Natural killer cell (primary cell): ENCODE measurements at places on chromosomes 7 and 10.
A peak's percentile ranks its signal among the peaks of the same experiment; 100 is the strongest.

- H3K27ac ChIP-seq = no peak overlapping the region
- DNase-seq = no peak
- no peak overlapping the region for H3K4me3 ChIP-seq
- H3K27me3 ChIP-seq = no peaks in the 10 kb centered on the region
Observed at GRCh38 chr10:72323108-72323749, 31.5 kb downstream of the DNAJB12 start.

- H3K27me3 ChIP-seq = peaks cover 14% of the 10 kb centered on the region
- DNase-seq = peak; percentile 31
- peaks cover 12% of the 10 kb centered on the region for H3K4me1 ChIP-seq
- H3K36me3 ChIP-seq = no peaks in the 10 kb centered on the region
Observed at GRCh38 chr7:12570534-12571461, at the start of gene SCIN. SCIN (plus strand) TSS chr7:12570720; CDS start chr7:12570787, 67 bp downstream.

DNA sequence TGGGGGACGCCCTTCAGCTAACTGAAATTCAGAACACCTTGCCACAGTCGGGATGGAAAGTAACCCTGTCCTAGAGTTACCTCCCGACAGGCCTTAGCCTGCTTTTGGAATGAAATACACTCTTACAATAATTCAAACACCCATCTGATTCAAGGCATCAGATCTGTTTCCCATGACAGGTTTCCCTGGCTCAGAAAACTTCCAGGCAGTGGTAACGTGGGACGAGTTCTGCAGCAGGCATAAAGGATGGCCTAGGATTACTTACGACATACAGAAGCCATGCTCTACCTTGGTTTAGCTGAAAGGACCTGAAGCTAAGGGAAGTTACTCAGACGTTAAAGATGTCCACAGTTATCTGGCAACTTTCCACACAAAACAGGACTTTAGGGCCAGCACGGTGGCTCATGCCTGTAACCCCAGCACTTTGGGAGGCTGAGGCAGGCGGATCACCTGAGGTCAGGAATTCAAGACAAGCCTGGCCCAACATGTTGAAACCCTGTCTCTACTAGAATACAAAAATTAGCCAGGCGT is 5.0 kb downstream of the PAXIP1 start:
- no peak for DNase-seq
- no peak overlapping the region for H3K4me3 ChIP-seq

- DNase-seq = no peak
- no peak overlapping the region for H3K4me3 ChIP-seq
- H3K36me3 ChIP-seq = no peaks in the 10 kb centered on the region
Observed at GRCh38 chr10:1643908-1644179, 93.5 kb downstream of the ADARB2 start.

DNA sequence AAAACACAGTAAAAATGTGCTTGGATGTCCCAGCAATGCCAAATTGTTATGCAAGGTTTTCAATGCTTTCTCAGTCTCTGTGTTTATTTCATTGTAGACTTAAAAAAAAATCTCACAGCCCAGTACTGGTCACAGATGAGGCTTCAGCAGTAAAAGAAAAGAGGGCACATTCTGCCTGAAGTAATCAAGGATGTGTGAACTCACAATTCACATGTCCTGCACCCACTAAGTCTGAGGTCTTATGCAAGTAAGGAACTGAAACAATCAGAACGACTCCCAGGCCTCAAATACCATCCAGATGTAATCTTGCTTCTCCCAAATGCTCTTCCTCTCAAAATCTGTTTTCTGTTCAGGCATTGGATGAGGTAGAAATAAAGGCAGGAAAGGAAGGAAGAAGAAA is 33.7 kb downstream of the ADRB1 start:
- H3K27ac ChIP-seq = no peak overlapping the region
- no peaks in the 10 kb centered on the region for H3K36me3 ChIP-seq
- no peak overlapping the region for H3K4me3 ChIP-seq
- peaks cover 17% of the 10 kb centered on the region for H3K4me1 ChIP-seq
- DNase-seq = no peak

GRCh38 chr7:69799048-69799697 is 200.9 kb downstream of the AUTS2 start:
- no peak for DNase-seq
- H3K27ac ChIP-seq = no peak overlapping the region
- H3K36me3 ChIP-seq = no peaks in the 10 kb centered on the region
- no peak overlapping the region for H3K4me3 ChIP-seq

DNA sequence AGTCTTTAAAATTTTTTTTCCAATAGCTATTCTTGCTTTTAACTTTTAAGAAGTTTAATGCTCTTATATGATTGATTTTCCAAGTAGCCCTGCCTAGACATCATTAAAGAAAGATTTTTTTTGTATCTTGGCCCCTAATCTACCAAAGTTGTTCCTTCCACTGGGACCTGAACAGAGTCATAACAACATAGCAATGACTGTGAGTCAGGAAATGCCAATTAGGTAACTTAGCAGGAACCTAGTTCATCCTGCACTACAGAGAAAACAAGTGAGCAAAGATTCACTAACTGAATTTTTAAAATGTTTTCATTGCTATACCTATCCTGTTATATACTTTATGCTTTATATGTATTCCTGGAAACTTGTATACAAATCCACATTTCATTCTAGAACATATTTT is 284.7 kb downstream of the BICC1 start:
- no peaks in the 10 kb centered on the region for H3K27me3 ChIP-seq
- no peaks in the 10 kb centered on the region for H3K4me1 ChIP-seq
- no peak overlapping the region for H3K4me3 ChIP-seq

DNA sequence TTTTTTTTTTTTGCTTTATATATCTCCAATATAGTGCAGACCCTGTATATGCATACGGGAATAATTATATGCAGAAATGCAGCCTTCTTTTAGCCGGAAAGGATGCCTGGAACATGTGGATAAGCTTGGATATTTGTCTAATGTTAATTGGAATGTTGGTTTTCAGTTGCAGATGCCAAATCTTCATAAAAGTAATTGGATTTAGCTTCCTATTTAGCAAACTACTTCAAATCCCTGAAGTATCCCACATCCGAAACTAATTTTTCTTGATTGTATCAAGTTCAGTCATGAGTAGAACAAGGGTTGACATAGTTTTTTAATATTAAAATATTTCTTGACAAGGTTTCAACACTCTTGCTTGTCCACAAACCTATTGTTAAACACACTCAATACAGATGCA is 281.7 kb downstream of the BBS9 start:
- no peak overlapping the region for H3K27ac ChIP-seq
- H3K36me3 ChIP-seq = no peaks in the 10 kb centered on the region
- no peaks in the 10 kb centered on the region for H3K4me1 ChIP-seq
- H3K4me3 ChIP-seq = no peak overlapping the region
- no peak for DNase-seq

DNA sequence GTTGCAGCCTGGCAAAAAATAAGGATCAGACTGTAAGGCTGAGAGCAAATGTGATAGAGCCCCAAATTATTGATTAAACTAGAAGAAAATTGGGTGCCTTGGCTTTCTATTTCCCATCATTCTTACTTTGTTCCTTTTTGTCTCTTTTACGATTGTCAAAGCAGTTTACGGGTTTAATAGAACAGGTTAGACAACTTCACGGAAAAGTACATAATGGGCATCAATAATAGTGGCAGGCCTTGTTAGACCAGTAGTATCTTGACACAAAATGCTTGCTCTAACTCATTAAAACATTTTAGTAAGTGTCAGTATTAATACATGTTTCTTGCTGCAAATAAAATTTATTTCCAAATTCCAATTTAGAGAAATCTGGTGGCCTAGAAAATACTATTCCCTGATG is 14.5 kb upstream of the GGCT start:
- H3K27ac ChIP-seq = no peak overlapping the region
- no peaks in the 10 kb centered on the region for H3K36me3 ChIP-seq
- no peak overlapping the region for H3K4me3 ChIP-seq

GRCh38 chr10:70433581-70434280 is 7.8 kb downstream of the NODAL start:
- H3K4me1 ChIP-seq = peaks cover 11% of the 10 kb centered on the region
- H3K27me3 ChIP-seq = no peaks in the 10 kb centered on the region
- H3K27ac ChIP-seq = no peak overlapping the region
- H3K36me3 ChIP-seq = peaks cover 7% of the 10 kb centered on the region
- no peak for DNase-seq
- H3K4me3 ChIP-seq = no peak overlapping the region

GRCh38 chr10:49751636-49752510 is 10.2 kb downstream of the OGDHL start:
- no peak overlapping the region for H3K4me3 ChIP-seq
- H3K27me3 ChIP-seq = no peaks in the 10 kb centered on the region
- no peaks in the 10 kb centered on the region for H3K36me3 ChIP-seq
- no peaks in the 10 kb centered on the region for H3K4me1 ChIP-seq
- no peak for DNase-seq

- no peaks in the 10 kb centered on the region for H3K27me3 ChIP-seq
- no peak overlapping the region for H3K27ac ChIP-seq
- DNase-seq = no peak
- H3K36me3 ChIP-seq = peaks cover 52% of the 10 kb centered on the region
Observed at GRCh38 chr10:114859222-114859621, 37.6 kb downstream of the FHIP2A start.

DNA sequence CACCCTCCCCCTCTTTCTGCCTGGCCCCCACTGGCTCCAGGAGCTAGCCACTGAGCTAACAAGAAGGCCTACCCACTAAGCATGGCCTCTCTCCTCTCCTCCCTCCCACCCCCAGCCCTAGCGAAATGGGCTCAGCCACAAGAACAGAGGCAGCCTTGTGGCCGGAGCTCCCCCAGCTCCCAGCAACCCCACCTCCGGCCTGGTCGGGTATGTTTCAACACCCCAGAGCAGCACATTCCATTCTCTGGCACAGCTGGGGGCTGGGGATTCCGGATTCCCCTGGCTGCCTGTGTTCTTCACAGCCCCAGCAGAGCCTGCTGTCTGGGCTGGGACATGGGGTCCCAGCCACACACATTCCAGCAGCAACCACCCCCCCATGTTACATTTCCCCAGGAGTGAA is 9.0 kb downstream of the SFRP5 start:
- H3K4me1 ChIP-seq = no peaks in the 10 kb centered on the region
- no peak overlapping the region for H3K27ac ChIP-seq
- peaks cover 39% of the 10 kb centered on the region for H3K36me3 ChIP-seq
- DNase-seq = no peak
- no peak overlapping the region for H3K4me3 ChIP-seq

DNA sequence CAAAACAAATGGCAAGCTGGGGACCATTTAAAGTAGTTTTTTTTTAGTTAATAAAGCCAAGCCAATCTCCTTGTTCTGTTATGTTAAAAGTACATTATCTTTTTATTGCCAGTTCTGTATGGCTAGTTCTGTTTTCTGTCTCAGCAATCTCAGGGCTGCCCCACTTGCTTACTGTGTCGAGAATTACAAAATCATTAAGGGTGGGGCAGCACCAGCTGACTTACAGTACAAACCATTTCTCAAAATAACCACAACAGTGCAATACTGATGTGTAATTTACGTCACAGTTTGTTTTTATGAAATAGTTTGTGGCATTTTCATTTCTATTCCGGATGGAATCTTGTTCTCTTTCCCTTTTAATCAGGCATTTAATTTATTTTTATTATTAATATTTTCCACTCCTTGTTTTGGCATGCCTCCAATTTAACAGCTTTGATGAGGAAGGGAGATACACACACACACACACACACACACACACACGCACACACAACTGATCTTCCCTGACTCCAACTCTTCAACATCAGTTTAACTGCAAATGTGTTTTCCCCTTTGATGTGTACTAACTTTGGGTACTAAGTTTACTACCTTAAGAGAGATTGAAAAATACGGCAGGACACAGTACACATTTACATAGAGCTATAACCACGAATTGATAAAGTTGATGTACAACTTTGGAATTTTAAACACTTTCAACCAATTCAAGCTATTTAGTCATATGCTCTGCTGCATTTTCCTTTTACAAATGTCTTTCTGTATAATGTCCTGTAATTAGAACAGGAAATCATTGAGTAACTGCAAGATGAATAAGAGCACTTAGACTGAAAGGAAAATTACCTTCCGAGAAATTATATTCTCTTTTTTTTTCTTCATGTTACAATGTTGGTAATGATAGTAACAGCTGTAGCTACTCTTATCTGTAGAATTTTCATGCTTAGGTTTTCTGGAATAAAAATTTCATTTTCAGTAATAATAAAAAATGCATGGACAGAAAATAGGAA is 91.5 kb downstream of the ARID5B start:
- peak overlapping the region; percentile 14 for H3K4me3 ChIP-seq
- H3K36me3 ChIP-seq = no peaks in the 10 kb centered on the region
- DNase-seq = peak; percentile 84
- H3K27ac ChIP-seq = peak overlapping the region; percentile 87
- H3K4me1 ChIP-seq = peaks cover 13% of the 10 kb centered on the region

DNA sequence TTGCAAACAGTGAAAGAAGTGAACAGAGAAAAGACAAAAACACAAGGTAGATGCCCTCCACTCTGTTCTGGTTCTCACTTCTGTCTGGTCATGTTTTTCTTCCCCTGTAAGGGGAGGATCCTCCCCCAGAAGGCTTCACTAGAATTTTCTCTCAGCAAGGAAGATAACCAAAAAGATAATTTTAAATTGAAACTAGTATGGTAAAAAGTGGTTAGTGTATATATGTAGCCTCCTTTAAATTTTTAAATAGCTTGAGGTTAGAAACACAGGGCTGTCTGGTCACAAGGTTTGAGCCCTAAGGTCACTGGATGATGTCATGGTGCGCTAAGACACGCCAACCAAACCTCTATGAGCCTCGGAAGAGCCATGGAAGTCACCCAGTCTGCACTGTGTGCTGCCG is 5.6 kb upstream of the PKD1L1 start:
- H3K4me1 ChIP-seq = no peaks in the 10 kb centered on the region
- no peak for DNase-seq
- peaks cover 21% of the 10 kb centered on the region for H3K36me3 ChIP-seq
- no peak overlapping the region for H3K4me3 ChIP-seq
- H3K27me3 ChIP-seq = no peaks in the 10 kb centered on the region
- no peak overlapping the region for H3K27ac ChIP-seq

DNA sequence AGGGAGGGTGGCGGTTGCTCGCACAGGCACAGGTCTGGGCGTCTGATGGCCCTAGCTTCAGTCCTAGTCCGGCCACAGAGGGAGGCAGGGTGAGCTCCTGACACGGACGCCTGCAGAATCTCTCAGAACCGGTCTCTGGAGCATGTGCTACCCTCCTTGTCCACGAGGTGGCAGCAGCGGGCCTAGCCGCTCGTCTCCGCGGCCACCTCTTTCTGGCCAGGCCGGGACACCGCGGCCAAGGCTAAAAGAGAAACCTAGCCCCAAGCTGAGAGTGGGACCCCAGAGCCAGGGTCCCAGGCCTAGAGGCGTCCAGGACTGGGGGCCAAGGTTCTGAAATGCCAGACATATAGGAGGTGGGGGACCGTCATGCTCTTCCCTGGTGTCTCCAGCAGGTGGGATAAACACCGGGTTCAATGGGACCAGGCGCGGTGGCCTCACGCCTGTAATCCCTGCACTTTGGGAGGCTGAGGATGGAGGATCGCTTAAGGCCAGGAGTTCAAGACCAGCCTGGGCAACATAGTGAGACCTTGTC is 3.2 kb upstream of the LAT2 start:
- H3K27ac ChIP-seq = no peak overlapping the region
- H3K4me3 ChIP-seq = peak overlapping the region; percentile 29
- H3K27me3 ChIP-seq = no peaks in the 10 kb centered on the region
- H3K36me3 ChIP-seq = no peaks in the 10 kb centered on the region
- DNase-seq = peak; percentile 88
